ENCODE measurements at places on chromosomes 4 and X.

DNA sequence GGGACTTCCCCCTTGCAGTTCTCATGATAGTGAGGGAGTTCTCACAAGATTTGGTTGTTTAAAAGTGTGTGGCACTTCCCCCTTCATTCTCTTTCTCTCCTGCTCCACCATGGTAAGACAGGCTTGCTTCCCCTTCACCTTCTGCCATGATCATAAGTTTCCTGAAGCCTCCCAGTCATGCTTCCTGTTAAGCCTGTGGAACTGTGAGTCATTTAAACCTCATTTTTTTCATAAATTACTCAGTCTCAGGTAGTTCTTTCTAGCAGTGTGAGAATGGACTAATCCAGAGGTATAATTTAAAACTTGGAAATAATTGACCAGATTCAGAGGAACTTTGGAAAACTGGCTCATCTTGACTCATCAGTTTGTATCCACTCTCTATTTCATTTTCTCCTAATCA, 129.0 kb downstream of the TMEM47 start:
- DNase-seq = no peak

GRCh38 chr4:158664806-158665205, 6.9 kb downstream of the C4orf46 start:
- no peak for DNase-seq

DNA sequence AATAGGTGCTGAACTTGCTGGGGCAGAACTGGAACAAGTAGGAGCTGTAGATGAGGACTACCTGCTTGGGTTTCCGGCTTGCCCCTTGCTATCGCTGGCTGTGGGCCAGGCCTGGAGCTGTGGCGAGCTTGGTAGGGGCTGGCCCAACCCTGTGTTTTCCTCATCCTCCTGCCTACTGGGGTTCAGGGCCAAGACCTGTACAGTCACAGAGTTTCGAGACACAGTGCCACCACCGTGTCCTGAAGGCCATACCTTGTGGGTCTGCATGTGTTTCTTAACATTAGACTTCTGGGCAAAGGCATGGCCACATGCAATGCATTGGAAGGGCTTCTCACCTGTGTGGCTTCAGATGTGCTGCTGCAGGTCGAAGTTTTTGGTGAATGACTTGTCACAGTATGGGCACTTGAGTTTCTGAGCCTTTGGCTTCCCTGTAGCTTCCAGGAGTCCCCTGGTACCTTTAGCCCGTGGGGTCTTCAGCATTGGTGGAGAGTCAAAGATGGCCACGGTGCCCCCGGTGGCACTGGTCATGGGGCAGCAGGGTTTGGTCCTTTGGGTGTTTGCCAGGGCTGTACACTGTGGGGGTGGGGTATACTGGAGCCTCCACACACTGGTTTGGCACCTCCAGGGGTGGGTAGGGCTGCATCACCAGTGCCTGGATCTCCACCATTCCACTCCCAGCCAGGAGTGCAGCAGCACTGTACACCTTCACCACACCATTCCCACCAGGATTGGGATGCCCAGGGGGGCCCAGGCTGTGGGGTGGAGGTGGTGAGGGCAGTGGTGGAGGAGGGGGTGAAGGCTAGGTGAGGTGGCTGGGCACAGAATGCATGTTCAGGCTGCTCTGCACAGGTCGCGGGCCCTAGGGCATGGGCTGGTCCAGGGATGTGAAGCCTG, 52.1 kb downstream of the CFAP299 start:
- no peak for DNase-seq

DNA sequence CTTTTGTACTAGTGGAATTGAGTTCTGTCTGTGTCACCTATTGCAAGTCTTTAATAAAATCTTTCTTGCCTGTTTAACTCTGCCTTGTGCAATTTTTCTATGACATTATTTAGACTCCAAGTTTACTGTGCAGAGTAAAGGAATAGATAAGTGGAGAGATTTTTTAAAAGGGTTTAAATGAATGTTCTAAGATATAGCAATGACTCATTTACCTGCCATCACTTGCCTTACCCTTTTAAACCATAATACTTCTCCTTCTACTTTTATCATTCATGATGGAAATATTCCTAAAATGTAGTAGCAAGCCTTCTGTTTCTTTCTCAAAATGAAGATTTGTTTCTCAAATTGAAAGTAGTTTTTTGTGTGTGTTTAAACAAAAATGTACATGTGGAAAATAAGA, 782.8 kb upstream of the MAGEB2 start:
- DNase-seq = no peak

DNA sequence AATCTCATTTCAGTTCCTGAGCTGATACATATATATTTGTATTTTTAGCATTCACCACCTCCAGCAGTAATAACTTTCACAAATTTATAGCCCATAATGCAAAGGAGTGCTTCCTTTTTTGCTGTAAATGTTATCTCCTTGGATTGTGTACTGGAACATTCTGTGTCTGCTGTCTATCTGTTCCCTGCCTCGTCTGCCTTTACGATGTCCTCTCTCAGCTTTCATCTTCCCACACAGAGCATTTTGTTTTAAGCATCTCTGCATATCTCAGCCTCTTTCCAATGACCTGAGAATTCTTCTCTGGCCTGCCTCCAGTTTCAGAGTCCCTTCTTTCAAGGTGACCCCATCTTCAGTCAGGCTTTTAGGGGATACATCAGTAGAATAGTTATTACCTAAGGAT, 43.1 kb downstream of the GYG2 start:
- DNase-seq = no peak

- no peak for DNase-seq
Observed at GRCh38 chr4:76339364-76339763, 32.8 kb downstream of the STBD1 start.

DNA sequence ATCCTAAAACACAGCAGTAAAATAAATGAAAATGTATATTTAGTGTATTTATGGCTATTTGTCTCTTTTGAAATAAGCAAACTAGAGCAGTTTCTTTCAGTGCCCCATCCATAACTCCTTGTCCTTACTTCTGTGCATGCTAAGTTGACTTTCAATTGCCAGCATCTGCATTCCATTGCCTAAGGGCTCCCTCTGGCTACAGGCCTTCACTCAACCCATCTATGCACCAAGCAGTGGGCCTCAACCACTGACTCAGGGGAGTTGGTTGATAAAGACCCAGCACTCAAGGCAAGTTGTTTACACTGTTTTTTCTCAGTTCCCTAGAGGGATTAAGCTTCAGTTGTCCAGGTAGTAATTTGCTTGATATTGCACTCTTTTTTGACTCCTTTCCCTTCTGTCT, 265.7 kb downstream of the IQCM start:
- DNase-seq = no peak

DNA sequence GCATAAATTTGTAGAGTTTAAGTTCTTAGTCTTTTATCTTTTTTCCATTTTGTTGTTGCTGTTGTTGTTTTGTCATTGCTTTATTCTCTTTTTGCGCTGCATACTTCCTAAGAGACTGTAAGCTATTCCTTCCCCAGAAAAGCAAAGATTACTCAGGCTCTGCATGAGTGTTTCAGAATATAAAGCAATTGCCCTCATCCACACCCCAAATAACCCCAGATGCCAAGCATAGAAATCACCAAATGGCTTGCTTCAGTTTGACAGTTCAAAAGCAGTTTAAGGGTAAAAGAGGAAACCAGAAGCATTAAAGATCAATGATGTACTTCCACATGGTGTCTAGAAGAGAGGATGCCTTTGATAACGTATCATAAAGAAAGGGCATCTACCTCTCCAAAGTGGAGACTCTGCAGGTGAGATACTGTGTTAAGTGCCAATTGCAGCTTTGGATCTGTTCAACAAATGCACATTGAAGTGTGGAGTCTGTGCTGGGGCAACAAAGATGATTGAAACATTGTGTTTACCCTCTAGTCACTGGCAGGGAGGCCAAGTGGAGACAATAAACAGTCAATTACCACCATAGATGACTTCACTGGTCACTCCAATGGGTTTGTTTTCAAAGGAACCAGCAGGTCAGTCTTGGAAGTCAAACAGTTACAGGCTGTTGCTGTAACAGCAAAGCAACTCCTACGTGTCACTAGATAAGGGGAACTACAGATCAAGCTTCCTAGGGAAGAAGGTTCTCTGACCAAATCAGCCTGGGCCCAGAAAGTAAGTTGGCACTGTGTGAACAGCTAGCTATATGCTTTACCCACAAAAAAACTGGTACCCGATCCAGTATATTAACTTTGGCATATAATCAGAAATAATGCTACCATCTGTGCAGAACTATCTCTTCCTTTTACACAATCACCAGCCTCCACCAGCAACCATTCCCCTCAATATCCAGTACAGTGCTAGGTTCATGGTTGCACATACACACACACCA, 40.6 kb upstream of the IL21 start:
- no peak for DNase-seq

DNA sequence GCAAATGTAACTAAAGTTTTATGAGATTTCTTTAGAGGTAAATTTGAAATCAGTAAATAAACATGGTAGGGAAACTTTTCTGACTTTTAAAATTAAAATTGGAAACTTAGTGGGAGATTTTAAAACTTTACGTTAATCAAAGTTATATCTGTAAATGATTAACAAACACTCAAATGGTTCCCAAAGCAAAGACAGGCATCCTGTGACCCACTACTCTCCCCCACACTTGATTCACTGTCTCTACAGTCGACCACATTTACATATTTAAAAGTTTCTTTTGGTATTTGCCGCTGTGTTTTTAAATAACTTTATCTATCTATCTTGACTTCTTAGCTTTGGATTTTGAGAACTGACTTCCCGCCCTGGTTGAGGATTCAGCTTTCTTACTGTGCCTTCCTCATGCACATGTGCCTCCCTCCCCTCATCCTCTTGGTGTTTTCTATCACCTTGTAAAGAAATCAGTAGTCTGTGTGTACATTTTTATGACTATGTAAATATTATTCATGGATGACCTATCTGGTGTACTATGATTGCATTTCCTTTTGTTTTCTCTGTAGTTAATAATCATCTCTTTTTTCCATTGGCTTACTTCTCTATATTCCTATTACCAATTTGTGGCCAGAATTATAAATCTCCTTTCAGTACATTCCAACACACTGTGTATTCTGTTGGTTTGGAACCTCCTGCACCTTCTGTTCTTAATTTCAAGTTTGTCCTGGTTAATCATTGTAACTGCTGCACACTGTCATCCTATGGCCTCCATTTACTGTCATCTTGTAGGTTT, 72.6 kb downstream of the WWC2 start:
- no peak for DNase-seq

- DNase-seq = no peak
Observed at GRCh38 chr4:18366892-18367291, 345.3 kb upstream of the LCORL start.

DNA sequence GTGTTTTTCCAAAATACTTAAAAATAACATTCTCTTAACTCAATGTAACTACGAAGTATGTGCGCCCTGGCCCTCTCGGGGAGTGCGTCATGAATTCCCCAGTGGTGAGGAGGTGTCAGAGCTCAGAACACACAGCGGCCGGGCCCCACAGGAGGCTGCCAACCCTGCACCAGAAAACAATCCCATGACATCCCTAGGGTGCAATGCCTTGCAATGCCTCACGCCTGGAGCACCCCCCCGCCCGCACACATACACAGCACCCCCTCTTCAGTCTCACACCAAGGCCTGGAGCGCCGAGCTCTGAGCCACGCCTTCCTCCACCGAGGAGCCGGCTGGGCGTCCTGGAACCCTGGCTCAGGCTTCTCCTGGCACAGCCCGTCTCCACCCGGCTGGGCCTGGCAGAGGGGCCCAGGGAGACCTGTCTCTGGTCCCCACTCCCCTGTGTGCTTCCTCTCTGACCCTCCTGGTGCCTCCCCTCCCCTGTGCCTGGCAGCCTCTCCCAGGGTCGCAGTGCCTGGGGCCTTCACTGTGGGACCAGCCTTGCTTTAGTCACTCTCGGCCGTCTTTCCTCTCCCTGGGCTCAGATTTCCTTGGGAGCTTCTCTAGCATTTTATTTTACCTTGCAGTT, 108.2 kb upstream of the ADRA2C start:
- DNase-seq = no peak

DNA sequence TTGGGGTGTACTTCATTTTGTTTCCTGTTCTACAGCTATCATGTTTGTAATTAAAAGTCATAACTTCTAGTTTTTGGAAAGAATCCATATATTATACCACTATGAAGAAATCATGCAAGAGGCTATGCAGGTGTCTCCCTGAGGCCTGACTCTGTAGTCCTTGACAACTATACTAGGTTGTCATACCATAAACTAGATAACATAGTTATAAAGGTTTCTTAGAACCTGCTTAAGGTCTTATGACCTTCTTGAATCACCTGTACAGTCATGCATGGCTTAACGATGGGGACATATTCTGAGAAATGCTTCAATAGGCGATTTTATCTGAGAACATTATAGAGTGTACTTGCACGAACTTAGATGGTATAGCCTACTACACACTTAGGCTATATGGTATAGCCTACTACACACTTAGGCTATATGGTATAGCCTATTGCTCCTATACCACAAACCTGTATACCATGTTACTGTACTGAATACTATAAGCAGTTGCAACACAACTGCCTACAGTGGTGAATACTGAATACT, 3.3 kb downstream of the PWWP3B start:
- no peak for DNase-seq

GRCh38 chr4:90641861-90642599, 514.8 kb downstream of the CCSER1 start:
- no peak for DNase-seq

DNA sequence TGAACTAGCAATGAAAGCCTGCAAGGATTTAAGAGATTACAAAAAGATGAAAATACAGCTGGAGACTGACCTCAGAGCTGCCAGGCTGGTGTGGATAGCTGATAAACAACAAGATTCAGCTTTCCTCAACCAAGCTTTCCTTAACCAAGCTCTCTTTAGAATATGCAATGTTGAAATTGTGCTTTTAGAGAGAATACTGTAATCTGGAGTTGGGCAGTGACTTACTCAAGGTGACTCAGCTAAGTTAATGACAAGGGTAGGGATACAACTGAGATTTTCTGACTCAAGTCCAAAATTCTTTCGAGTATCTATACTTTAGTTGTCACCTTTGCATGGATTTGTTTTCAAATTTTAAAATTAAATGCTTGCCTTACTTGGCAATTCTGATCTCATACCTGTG, 98.0 kb downstream of the AMMECR1 start:
- DNase-seq = no peak

- no peak for DNase-seq
Observed at GRCh38 chr4:148845609-148846008, 403.4 kb upstream of the NR3C2 start.

DNA sequence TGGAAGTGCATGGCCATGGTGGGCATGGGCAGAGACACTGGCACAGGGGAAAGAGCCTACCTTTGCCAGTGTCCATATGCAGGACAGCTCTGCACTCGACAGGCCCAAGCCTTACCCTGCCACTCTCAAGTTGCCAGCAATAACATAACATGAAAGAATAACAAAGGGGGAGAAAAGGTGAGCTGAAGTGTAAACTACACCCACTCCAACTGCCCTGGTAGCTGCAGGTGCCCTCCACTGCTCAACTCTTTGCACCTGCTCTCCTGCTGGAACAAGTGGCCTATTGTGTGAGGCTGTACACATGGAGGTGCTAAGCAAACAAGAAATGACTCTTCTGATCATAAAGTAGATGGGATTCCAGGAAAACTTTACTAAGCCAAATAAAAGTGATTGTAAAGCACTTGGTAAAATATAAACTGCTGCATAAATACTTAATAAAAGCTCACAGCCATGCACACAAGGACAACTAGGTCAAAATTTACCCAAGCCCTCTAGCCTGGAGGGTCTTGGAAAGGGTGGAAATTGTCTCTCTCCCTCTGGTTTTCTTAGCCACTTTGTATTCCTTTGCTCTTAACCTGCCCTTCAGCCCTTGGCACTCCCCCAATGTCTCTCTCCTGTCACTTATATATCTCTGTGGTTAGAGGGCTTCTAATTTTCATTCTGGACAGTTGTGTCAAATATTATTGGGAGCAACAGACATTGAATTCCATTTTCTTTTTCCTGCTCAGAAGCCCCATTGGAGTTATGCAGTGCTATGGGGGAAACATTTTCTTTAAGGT, 261.2 kb upstream of the GPC4 start:
- DNase-seq = no peak
